ENCODE measurements at places on chromosomes 12 and 14.

DNA sequence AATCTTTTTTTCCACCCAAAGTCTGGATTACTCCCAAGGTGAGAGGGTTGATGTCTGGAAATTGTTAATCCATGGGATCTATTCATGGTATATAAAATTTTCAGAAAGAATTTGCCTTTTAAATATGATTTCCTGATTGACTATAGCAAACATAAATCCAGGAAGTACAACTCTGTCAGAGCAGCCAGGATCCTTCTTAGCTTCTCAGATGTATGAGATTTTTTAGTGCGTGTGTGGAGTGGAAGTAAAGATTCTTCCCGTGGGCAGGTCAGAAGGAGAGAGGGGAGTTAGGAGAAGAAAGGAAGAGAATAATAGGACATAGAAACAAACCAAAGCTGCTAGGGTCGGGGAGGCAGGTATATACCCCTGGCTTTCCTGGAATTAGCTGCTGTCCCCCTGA lies 159.3 kb downstream of the FBXL14 start:
- DNase-seq = no peak

- peak; percentile 4 for DNase-seq
Observed at GRCh38 chr14:68610251-68610793, 182.5 kb downstream of the ZFP36L1 start.

- DNase-seq = no peak
Observed at GRCh38 chr12:16927259-16927658, 321.3 kb upstream of the LMO3 start.

- no peak for DNase-seq
Observed at GRCh38 chr14:90281756-90282155, 25.4 kb downstream of the PSMC1 start.

DNA sequence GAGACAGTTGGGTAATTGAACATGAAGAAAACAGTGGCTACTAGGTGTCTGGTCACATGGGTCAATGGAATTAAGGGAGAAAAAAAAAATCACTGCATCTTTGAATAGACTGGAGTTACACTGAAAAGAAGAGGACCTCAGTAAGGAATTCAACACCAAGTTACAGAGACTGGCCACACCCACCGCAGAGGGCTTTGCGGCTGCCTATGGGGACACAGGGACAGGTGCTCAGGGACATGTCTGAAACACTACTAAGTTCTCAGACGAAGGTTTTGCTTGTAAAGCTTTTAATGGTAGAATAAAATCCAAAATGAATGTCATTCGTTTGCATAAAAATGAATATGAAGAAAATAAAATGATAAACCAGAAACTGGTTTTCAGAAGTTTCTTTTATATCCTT lies 93.8 kb downstream of the STXBP6 start:
- no peak for DNase-seq

- DNase-seq = no peak
Observed at GRCh38 chr14:85873006-85873405, 343.1 kb downstream of the FLRT2 start.

- DNase-seq = peak; percentile 54
Observed at GRCh38 chr12:118103201-118103600, 610 bp downstream of the VSIG10 start.

GRCh38 chr12:53098354-53098981 lies 1.0 kb downstream of the IGFBP6 start:
- DNase-seq = peak; percentile 65

- DNase-seq = no peak
Observed at GRCh38 chr12:29534935-29535334, 37.4 kb upstream of the OVCH1 start.

GRCh38 chr12:50081096-50081808 lies 3.9 kb upstream of the SMARCD1 start:
- no peak for DNase-seq

DNA sequence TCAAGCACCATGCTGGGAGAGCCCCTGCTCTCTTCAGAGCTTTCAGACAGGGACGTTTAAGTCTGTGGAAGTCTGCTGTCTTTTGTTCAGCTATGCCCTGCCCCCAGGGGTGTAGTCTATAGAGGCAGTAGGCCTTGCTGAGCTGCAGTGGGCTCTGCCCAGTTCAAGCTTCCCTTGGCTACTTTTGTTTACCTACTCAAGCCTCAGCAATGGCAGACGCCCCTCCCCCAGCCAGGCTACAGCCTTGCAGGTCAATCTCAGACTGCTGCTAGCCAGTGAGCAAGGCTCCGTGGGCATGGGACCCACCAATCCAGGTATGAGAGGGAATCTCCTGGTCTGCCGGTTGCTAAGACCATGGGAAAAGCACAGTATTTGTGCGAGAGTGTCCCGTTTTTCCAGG lies 37.4 kb upstream of the C12orf71 start:
- no peak for DNase-seq

GRCh38 chr12:16515666-16516065 lies 90.3 kb downstream of the LMO3 start:
- no peak for DNase-seq

DNA sequence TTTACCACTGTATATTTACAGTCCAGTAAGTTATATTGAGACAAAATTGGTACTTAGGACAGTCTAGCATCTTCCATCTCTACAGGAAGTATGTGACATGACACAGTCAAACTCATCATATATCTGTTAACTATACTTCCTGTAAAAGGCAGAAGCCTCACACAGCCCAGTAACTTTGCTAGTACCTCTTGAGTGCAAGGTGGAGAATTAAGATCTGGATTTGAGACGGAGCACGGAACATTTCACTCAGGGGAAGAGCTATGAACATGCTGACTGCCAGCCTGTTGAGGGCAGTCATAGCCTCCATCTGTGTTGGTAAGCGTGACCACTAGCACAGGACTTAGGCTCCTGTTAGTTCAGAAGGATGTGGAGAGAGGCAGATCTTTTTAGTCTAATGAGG lies 333.7 kb upstream of the OR4E1 start:
- no peak for DNase-seq

DNA sequence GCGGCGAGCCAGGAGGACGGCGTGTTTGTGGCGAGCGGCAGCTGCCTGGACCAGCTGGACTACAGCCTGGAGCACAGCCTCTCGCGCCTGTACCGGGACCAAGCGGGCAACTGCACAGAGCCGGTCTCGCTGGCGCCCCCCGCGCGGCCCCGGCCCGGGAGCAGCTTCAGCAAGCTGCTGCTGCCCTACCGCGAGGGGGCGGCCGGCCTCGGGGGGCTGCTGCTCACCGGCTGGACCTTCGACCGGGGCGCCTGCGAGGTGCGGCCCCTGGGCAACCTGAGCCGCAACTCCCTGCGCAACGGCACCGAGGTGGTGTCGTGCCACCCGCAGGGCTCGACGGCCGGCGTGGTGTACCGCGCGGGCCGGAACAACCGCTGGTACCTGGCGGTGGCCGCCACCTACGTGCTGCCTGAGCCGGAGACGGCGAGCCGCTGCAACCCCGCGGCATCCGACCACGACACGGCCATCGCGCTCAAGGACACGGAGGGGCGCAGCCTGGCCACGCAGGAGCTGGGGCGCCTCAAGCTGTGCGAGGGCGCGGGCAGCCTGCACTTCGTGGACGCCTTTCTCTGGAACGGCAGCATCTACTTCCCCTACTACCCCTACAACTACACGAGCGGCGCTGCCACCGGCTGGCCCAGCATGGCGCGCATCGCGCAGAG lies 873 bp downstream of the PLXNC1 start:
- peak; percentile 59 for DNase-seq

DNA sequence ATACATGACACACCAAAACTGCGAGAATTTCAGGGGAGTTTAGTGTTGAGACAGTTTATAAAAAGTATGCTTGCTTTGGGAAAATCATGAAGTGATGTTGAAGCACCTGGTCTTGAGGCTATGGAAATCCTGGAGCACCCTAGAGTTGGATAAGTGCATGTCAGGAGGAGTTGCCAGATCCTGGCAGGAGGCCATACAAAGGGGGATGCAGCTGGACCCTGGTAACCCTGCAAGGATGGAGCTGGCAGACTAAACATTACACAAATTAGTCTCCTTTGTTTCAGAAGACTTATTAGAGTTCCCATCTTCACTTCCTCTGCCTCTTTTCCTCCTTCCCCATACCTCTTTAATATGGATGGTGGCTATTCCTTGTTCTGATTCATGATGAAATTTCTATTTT lies 907.0 kb downstream of the BCL11B start:
- no peak for DNase-seq

GRCh38 chr14:77868552-77869285 lies 68.8 kb downstream of the ADCK1 start:
- DNase-seq = no peak

- DNase-seq = no peak
Observed at GRCh38 chr12:103858953-103859601, 18.0 kb upstream of the NT5DC3 start.

DNA sequence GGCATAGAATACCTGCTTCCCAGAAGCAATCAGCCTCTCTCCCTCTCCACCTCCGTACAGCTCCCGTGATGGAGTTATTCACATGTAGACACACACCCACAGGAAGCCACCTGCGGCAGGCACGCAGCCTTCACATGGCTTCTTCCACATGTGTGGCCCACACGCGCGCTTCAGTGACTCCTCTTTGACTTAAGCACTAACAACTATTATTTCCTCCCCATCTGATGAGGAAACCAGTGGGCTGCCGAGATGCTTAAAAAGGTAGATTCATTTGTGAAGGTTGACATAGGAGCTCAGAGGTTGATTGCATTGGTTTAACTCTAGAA lies 69.3 kb downstream of the PRMT8 start:
- no peak for DNase-seq

DNA sequence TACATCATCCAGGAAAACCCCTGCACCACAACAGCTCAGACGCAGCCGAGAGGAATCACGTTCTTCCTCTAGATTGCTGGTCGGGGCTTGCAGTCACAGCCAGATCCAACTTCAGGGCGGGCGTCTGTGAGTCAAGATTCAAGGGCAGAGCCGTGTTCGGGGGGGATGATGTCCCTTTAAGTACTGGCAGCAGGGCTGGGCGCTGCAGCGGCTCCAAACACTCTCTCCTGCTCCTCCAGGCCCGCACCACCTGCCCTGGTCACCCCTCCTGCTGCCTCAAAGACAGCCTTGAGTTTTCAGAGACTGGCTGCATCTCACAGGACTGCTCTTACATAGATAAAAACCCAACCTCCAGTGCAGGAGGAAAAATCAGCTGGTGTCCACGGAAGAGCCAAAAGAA lies 68.3 kb downstream of the KDM2B start:
- DNase-seq = no peak

- no peak for DNase-seq
Observed at GRCh38 chr12:112381406-112381882, 787 bp downstream of the HECTD4 start.

DNA sequence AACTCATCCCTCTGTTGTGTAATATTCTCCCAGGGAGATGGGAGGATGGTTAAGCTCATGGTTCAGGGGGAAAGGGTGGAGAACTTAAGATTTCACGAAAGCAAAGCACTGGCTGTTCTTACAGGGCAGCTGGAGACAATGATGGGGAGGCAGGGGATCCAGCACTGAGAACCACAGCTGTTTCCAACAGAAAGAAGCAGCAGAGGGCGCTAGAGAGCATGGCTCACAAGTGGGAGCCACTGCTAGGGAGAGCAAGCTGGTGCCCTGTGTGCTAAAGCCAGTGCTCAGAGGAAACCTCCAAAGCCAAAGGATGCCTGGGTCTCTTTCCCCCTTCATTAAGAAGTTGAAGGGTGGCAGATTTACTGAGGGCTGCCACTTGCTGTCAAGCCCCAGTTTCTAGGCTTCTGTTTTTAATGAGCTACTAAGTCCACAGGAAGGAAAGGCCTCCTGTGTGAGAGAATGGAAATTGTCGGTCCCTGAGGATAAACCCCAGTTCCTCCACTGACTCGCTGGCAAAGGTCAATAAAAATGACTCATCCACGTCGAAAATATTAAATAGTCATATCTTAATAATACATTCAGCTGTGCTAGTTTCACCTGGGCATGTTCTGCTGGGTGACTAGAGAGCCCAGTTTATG lies 199.7 kb downstream of the ANO2 start:
- peak; percentile 77 for DNase-seq

DNA sequence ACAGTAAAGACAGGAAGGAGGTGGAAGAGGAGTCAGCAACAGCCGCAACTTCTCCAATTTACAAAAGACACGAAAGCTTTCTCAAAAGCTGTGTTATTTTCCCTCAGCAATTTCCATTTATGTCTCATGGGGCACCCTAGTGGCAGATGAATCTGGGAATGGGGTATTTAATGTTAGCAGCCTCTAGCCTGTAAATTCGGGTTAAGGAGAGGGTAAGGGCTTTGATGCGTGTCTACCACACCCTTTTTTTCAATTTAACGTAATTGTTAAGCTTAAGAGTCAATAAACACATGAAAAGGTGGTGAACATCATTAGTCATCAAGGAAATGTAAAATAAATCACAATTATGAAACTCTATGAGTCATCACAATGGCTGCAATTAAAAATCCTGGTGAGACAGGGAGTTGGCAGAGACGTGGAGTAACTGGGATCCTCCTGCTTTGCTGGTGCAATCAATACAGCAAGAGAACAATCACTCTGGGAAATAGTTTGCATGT lies 986.4 kb downstream of the AACS start:
- DNase-seq = no peak

DNA sequence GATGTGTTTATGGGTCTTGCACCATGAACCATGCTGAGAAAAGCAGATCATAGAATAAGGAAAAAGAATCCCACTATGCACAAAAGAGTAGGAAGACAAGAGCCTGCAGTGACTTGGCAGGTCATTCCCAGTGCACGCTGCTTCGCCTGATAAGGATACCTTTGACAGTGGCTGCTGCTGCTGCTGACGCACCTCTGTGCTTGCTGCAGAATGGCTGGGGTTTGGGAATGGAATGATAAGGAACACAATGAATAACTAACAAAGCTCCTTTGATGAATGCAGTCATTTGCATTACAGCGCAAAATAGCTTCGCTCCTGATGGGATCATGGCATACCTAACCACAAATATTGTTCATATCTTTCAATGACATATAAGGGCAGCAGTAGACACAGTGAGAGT lies 278.7 kb downstream of the PDZRN4 start:
- no peak for DNase-seq

DNA sequence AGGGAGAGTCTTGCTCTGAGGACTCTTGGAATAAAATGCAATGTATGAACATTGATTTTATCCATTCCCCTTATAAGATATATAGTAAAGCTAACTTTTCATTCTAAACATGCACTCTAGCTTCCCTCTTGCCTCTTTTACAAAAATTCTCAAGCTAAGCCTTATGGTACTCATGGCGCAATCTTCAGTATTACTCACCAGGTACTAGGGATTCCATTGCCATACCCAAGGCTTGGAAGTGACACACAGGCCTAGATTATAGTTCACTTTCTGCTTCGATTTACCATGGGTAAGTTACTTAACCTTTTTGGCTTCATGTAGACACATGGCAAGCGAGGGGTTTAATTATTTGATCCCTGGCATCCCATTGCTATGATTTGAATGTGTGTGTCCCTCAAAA lies 331.5 kb downstream of the LRIG3 start:
- no peak for DNase-seq

GRCh38 chr12:62361048-62361447 lies 100.8 kb downstream of the USP15 start:
- no peak for DNase-seq

GRCh38 chr12:100404769-100405407 lies 48.0 kb downstream of the SLC17A8 start:
- peak; percentile 26 for DNase-seq

- no peak for DNase-seq
Observed at GRCh38 chr14:49319810-49320209, 266.4 kb downstream of the RPS29 start.

- no peak for DNase-seq
Observed at GRCh38 chr14:78182722-78183121, 12.5 kb downstream of the NRXN3 start.
